ENCODE measurements at places on chromosomes 6 and 20.

- DNase-seq = no peak
Measured at GRCh38 chr6:90083891-90084290, 189.6 kb downstream of the GJA10 start.

- no peak for DNase-seq
Measured at GRCh38 chr20:61125546-61126180, 126.4 kb upstream of the CDH4 start.

GRCh38 chr6:168533414-168533813, 92.4 kb downstream of the SMOC2 start:
- no peak for DNase-seq

DNA sequence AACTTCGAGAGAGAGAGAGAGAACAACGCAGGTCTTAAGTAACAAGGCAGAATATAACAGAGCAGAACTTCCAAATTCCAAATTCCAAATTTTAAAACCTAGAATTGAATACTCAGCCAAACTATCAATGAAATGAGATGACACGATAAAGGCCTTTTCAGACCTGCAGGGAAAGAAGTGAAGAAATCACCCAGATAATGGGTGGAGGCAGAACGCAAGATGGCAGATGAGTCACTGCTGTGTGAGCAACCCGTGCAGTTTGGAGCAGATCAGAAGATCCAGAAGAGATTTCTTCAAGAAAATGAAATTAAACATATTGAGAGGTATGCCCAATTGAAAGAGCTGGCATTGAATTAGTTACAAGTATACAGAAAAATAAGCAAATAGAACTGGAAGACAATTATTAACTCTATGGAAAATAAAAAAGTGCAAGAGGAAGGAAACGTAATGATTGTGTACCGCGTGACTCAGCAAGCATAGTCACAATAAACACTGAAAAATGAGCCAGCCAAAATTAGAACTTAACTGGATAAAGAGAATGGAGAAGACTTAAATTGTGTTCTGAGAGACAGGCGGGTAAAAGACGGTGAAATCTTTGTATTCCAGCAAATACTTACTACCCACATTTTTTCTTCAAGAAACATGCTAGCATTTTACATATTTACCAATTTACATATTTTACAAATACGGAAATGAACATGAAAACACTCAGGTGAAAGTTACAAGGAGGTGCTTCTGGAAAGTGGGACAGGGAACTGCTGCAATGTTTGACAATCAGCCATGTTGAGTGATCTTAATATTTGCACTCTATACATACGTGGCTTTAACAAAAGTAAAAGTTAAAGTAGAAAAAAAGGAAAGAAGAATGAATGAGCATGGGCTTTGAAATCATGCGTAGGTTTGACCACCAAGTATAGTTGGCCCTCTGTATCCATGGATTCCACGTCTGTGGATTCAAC, 87.9 kb upstream of the CDYL start:
- DNase-seq = peak; percentile 61

- DNase-seq = no peak
Measured at GRCh38 chr6:17159240-17159639, 57.4 kb downstream of the STMND1 start.

DNA sequence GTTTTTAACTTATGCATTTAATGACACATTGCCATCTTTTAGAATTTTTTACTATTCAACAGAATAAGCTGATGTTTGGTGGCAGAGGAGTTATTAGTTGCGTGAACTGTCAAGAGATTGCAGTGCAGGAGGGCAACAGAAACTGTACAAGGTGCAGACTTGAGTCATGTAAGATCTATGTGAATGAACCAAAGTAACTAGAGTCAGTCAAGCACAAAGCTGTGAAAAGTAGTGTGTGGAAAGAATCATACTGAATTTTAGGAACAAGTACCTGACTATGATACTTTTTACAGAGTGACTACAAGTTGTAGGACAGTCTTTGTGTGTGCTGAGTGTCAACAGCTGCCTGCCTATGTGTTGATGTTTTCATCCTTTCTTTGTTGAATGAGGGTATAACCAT, 2.7 kb upstream of the C6orf163 start:
- DNase-seq = peak; percentile 18

- peak; percentile 34 for DNase-seq
Measured at GRCh38 chr6:142387997-142388815, 86.4 kb downstream of the ADGRG6 start.

- no peak for DNase-seq
Measured at GRCh38 chr6:39794231-39794630, 2.1 kb downstream of the DAAM2 start.

GRCh38 chr6:168091381-168092264, 12.6 kb upstream of the FRMD1 start:
- DNase-seq = no peak

DNA sequence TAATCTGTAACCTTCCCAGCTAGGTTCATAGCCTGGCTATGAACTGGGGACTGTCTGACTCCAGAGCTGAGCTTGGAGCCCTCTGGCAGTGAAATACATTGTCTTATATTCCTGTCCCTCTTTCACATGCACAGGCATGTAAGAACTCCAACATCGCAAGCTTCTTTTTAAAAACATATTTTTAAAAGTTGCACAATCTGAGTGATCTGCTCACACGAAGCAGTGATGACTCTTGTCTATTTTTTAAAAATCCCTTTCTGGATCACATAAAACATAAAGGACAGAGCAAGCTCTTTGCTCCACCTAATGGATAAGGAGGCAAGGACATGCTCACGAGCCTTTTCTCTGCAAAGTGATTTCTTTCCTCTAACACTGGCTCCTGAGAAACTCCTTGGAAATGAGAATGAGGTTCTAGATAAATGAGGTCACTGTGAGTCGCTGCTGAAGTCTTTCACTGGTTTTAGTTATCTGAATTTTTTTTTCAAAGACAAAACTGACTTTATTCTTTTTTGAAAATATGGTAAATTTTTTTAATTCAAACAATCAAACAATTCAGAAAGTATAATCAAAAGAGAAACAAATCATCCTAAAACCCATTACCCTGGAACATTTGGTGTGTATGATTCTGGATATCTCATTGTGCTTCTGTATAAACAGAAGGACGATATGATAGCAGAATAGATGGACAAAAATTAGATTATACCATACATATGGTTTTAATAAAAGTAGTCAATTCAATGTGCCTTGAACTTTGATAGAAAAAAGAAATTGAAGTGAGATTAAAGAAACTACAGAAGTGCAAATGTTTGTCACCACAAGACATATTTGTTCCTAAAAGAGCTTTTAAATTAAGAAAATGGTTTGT, 30.8 kb downstream of the IL20RA start:
- peak; percentile 13 for DNase-seq

- no peak for DNase-seq
Measured at GRCh38 chr6:109713097-109713496, 22.0 kb downstream of the FIG4 start.

DNA sequence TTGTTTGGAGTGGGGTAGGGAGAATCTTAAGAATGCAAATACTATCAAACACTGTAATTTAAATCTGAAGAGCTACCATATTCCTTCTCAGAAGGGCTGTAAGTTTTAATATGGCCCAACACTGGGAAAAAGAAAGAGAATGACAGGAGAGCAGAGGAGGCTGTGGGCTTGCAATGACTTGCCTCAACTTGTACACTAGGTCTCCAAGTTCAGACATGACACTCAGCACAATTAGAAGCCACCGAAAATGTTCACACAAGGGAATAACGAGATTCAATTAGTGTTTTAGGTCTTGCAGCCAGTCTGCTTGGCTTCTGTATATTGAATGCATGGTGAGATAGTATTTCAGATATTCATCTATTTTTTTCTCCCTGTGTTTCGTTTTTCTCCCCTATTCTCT, 89.4 kb downstream of the HS3ST5 start:
- DNase-seq = no peak

- DNase-seq = no peak
Measured at GRCh38 chr6:104409913-104410312, 449.8 kb downstream of the HACE1 start.

GRCh38 chr20:24574307-24574706, 104.9 kb downstream of the SYNDIG1 start:
- DNase-seq = no peak

- no peak for DNase-seq
Measured at GRCh38 chr20:9454791-9455190, 59.6 kb upstream of the LAMP5 start.

DNA sequence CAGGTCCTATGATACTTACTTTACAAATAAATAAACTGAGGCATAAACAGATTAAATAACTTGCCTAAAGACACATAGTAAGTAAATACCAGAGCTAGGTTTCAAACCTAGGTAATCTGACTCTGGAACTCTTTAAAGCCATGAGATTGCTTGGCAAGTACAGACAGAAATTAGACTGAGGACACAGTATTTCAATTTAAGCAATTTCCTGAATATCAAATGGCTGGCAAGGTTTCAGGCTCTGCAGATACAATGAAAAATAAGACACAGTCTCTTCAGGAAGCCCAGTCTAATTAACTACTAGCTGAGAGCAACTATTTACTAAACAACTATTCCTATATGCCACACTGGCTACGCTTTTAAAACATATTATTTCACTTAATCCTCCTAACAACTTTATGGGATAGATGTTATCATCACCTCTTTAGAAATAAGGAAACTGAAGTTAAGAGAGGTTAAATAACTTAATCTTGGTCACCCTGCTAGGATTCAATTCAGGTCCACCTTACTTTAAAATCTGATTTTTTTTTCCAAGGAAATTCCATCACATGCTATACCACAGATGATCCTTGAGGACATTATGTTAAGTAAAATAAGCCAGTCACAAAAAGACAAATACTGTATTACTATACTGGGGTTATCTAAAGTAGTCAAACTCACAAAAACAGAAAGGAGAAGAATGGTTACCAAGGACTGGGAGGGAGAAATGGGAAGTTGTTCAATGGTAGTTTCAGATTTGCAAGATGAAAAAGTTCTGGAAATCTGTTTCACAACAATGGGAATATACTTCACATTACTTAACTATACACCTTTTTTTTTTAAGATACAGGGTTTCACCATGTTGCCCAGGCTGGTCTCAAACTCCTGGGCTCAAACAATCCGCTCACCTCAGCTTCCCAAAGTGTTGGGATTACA, 4.1 kb downstream of the TRPC4AP start:
- DNase-seq = no peak

- DNase-seq = no peak
Measured at GRCh38 chr6:56618050-56618449, 24.6 kb downstream of the DST start.

GRCh38 chr6:145583753-145584152, 151.6 kb downstream of the EPM2A start:
- no peak for DNase-seq

DNA sequence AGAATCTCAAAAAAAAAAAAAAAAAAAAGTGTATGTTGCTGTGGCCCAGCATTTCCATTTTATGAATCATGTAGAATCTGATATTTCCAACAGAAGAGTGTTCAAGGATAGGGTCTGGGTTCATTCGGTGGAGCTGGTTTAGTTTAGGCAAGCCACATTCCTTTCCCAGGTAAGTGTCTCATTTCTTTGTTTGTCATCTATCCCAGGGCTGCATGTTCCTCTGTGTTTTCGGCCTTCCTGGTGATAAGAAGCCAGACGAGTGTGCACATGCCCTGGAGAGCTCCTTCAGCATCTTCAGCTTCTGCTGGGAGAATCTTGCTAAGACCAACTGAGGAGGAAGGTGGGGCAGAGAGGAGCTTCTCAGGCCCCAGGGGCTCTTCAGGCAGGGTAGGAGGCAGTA, 38.2 kb downstream of the NFYA start:
- DNase-seq = no peak

- DNase-seq = peak; percentile 55
Measured at GRCh38 chr6:32967151-32968091, 973 bp upstream of the BRD2 start.

- DNase-seq = no peak
Measured at GRCh38 chr6:68317366-68317765, 317.7 kb upstream of the ADGRB3 start.

- no peak for DNase-seq
Measured at GRCh38 chr6:148868901-148869300, 122.1 kb downstream of the UST start.

- no peak for DNase-seq
Measured at GRCh38 chr6:166716910-166717617, 90.0 kb upstream of the RPS6KA2 start.

GRCh38 chr20:33640287-33640686, 21.8 kb upstream of the C20orf144 start:
- no peak for DNase-seq

GRCh38 chr20:18971121-18971520, 157.5 kb downstream of the SCP2D1 start:
- no peak for DNase-seq

DNA sequence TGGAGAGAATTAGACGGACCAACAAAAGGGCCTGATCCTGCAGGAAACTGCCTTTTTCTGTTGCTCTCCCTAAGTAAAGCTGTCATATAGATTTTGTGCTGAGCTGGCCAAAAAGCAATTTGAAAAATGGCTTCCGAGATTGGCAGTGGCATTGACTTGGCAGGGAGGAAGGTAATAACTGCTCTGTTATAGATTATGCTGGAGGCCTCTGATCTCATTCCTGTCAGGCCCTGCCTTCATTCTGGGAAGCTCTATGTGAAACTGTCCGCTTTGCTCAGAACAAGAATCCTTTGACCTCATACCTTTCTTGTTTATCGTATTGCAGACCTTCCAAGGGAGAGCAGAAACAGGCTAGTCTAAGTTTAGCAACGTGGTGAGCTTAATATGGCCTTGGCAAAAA, 234.4 kb downstream of the PHACTR1 start:
- no peak for DNase-seq

- no peak for DNase-seq
Measured at GRCh38 chr6:66232890-66233289, 525.9 kb upstream of the EYS start.

- DNase-seq = no peak
Measured at GRCh38 chr6:80886475-80886874, 780.0 kb downstream of the BCKDHB start.

DNA sequence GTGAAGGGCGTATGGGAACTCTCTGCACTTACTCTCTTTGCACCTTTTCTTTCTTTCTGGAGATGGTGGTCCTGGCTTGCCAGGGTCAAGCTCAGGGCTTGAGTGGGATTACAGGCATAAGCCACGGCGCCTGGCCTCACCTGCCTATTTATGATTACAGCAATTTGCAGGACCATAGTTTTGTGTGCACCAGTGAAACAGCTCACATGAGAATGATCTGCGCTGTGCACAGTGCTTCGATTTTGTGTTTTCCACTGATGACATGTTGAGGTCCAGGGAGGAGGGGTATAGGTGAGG, 40.3 kb downstream of the RBM38 start:
- DNase-seq = no peak

DNA sequence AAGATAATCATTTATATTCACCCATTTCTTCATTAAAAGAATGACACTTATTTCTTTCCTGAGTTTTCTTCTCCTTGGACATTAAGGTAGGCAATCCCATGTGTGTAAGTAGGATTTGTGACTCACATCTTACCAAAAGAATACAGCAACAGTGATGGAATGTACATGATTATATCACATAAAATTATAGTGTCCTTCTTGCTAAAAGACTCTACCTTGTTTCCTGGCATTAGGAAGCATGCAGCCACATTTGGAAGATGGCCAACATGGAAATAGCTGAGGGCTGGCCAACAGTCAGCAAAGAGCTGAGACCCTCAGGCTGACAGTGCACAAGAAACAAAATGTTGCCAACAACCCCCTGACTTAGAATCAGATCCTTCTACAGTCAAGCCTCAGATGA, 327.9 kb upstream of the MARCKS start:
- no peak for DNase-seq

GRCh38 chr6:47103931-47104330, 61.8 kb upstream of the ADGRF1 start:
- DNase-seq = no peak
